ENCODE measurements at places on chromosomes 2 and 18.

GRCh38 chr18:79687806-79688205 is 8.2 kb downstream of the CTDP1 start:
- peak; percentile 41 for DNase-seq

- no peak for DNase-seq
These were observed 8.6 kb downstream of the AGFG1 start for GRCh38 chr2:227480528-227480927.

DNA sequence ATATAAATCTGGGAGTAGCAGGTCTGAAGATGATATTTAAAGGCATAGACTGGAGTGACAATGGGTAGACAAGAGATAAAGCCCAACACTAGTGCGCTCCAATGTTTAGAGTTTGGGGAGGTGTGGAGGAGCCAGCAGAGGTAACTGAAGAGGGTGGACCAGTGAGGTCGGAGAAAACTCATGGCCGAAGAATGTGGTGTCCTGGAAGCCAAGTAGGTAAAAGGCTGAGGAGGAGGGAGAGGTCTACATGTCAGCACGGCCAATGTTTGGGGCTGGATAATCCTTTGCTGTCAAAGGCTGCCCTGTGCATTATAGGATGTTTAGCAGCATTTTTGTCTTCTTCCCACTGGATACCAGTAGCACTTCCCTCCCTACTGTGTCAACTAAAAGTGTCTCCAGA is 78.8 kb upstream of the KCNE4 start:
- no peak for DNase-seq

DNA sequence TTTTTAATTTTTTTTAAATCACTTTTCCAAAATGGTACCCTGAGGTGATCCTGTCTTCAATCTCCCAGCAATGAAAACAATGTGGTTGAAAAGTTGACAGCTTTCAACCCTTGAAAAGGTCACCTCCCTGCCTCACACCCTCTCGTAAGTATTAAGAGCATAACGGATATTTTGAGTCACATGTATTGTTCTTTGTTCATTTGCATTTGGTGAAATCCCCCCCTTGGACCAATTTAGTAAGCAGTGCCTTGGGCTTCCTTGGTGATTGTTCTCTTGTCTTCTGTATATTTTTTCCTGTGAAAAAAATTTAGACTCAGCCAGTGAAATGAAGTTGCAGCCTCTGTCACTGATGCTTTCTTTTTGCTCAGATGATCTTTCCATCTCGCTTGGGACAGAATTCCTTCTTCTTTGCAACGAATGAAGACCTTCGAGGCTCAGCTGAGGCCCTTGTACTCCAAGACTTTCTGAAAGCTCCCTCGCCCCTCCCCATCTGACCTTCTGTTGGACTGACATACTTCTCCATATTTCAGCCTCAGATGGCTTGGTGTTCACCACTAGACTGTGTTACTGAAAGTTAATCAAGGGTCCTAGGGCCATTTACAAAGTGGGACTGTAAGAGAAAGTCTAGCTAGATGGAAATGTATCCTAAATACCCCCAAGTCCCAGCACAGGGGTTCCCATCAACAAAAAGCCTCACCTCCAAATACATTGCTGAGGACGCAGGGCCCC is 158.4 kb downstream of the BCL2 start:
- peak; percentile 62 for DNase-seq

- no peak for DNase-seq
These were observed 310.1 kb downstream of the EXOC6B start for GRCh38 chr2:72515696-72516095.

- no peak for DNase-seq
These were observed 225.8 kb downstream of the RND3 start for GRCh38 chr2:150261691-150262090.

GRCh38 chr2:122755281-122755780 is 999.9 kb downstream of the TSN start:
- DNase-seq, result no peak

DNA sequence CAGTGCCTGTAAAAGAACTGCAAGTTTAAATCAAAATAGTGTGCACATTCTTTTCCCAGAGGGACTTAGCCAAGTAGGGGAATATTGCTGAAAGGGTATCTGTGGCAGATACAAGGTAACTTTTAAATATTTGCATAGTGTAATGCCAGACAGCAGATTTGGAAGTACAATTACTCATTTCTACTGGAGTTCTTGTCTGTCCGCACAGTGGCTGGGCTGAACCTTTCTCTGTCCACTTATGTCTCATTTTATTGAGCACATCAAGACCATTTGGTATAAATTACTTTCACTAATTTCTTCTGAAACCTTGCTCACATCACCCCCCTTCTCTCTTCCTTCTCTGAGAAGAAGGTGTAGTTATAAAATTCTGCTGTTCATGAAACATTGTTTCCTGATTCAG is 271.3 kb downstream of the THSD7B start:
- no peak for DNase-seq

DNA sequence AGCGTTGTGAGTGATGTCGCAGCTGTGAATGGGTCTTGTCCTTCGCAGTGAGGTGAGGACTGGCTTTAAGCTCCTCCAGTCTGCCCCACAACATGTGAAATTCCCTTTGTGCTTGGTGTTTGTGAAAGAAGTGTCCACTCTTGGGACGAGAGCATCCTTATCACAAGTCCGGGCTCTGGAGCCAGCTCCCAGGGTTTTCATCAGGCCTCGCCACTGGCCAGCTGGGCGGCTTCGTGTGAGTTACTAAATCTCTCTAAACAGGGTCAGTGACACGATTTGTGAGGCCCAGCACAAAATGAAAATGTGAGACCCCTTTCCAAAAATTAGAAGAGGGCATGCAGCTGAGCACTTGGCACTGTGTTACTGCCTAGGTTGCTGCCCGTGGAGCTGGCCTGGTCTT is 115.9 kb downstream of the VAPA start:
- DNase-seq, result no peak
